ENCODE measurements at places on chromosomes 16 and 17. TPM values are rescaled to one million over a fixed set of nuclear protein-coding genes. Genes with fewer than 3 reads are reported as not detected.

The SPN gene
- total RNA-seq = 0.36 TPM

The SCNN1B gene
- not detected for total RNA-seq

The HELZ gene
- total RNA-seq = 33.5 TPM

The SLFN14 gene
- total RNA-seq = not detected

The OR4D2 gene
- total RNA-seq = not detected

The CHTF18 gene
- total RNA-seq = 22.0 TPM

The HS3ST6 gene
- not detected for total RNA-seq

The NEUROD2 gene
- not detected for total RNA-seq

The RMI2 gene
- 3.4 TPM for total RNA-seq

The RHBDL1 gene
- not detected for total RNA-seq

The MEIOC gene
- under 0.01 TPM for total RNA-seq

The CDK3 gene
- 2.2 TPM for total RNA-seq

The CEP295NL gene
- total RNA-seq = 0.49 TPM

The SYCE1L gene
- total RNA-seq = 8.6 TPM
